ENCODE measurements at places on chromosomes 1 and 21. TPM values are rescaled to one million over a fixed set of nuclear protein-coding genes. Genes with fewer than 3 reads are reported as not detected.

Gene SERTAD4
- 0.63 TPM for total RNA-seq

Gene ZNF648
- total RNA-seq, result 0.12 TPM

Gene ADCY10
- total RNA-seq, result 0.69 TPM

Gene SH3GLB1
- 35.7 TPM for total RNA-seq

DNA sequence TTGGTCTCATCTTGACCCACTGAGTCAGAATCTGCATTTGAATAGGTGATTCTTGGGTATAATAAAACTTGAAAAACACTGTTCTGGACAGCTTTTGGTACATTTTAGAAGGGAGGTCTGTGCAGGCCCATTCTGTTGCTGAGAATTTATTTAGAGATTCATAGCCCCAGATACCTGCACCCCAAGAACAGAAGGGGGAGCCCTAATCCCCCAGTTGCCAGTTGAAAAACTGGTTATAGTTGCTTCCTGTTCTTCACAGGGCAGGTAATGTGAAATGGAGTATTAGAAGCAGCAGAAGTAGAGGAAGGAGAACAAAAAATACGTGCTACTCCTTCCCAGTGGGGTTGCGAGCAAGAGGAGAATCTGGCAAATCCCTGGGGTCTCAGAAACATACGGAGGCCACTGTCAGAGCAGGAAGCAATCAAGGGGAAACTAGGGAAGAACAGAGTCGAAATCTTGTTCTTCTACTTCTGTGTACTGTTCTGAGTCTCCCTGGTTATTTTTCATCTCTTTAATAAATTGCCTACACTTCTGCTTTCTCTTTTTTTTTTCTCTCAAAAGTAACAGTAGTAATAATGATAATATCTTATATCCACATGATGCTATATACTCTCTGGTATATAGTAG, 4.6 kb upstream of the CLCA2 start:
- H3K27me3 ChIP-seq, result no peaks in the 10 kb centered on the region
- no peak overlapping the region for H3K4me3 ChIP-seq
- peaks cover 14% of the 10 kb centered on the region for H3K4me1 ChIP-seq
- peak; percentile 61 for DNase-seq

GRCh38 chr1:62964141-62964540, 180.2 kb downstream of the ATG4C start:
- H3K4me1 ChIP-seq, result no peaks in the 10 kb centered on the region
- H3K27ac ChIP-seq, result no peak overlapping the region

DNA sequence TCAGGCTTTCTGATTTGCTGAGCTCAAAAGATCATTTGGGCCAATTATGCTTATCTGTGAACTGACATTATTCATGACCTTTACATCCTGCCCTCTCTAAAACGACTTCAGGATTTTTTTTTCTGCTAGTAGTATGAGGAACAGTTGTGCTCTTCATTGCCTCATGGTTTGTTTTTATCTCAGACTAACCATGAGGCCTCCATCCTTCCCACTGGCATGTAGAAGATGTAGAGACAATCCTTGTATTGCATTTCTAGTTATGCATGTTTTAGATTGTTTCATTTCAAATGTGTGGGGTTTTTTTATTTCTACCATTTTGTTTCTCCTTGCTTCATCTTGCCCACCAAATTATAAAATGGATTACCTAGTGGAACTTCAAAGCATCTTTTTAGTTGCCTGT, 82.8 kb upstream of the C1orf87 start:
- no peak for DNase-seq
- no peak overlapping the region for H3K27ac ChIP-seq
- no peaks in the 10 kb centered on the region for H3K4me1 ChIP-seq
- no peak overlapping the region for H3K4me3 ChIP-seq
- H3K27me3 ChIP-seq, result no peaks in the 10 kb centered on the region

GRCh38 chr1:164660775-164661174, 101.8 kb downstream of the PBX1 start:
- H3K4me3 ChIP-seq, result no peak overlapping the region
- no peaks in the 10 kb centered on the region for H3K36me3 ChIP-seq
- no peaks in the 10 kb centered on the region for H3K27me3 ChIP-seq
- DNase-seq, result no peak

DNA sequence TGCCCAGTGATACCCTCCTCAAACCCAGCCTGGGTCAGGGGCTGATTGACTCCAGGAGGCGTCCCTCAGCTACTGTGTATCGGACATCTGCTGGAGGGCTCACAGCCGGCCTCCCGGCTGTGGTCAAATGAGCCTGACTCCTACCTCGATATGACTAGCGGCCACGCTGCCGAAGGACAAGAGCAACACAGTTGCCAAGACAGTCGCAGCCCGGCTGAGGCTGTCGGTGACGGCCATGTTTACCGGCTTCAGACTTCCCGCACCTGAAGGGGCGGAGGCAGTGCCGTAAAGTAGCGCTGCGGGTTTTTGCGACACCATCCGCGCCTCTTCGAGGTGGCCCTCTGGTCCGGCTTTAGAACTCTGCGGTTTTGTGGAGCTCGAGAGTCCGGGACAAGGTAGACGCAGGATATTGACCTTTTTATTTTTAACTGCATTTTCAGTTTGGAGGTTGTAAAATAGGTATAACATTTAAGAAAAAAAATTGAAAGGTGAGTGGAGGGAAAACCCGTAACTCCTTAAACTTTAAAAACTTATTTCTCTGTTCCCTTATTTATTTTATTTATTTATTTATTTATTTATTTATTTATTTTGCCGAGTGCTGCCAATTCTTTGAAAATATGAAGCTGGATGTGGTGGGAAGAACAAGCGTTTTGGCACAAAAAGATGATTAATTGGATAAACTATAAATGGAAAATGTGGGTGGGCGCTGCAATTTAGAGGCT, at the start of gene PIGK:
Gene PIGK, minus strand, starts transcription at position 265 of the 722 bp plus-strand sequence. Its CDS starts 28 bp downstream, at position 237.
- peak within 1 kb of the TSS; percentile 82 for H3K27ac ChIP-seq
- peak within 1 kb of the TSS; percentile 81 for H3K4me3 ChIP-seq
- peaks cover 10% of the 10 kb centered on the region for H3K4me1 ChIP-seq
- no peaks in the 10 kb centered on the region for H3K36me3 ChIP-seq
- DNase-seq, result peak; percentile 89

DNA sequence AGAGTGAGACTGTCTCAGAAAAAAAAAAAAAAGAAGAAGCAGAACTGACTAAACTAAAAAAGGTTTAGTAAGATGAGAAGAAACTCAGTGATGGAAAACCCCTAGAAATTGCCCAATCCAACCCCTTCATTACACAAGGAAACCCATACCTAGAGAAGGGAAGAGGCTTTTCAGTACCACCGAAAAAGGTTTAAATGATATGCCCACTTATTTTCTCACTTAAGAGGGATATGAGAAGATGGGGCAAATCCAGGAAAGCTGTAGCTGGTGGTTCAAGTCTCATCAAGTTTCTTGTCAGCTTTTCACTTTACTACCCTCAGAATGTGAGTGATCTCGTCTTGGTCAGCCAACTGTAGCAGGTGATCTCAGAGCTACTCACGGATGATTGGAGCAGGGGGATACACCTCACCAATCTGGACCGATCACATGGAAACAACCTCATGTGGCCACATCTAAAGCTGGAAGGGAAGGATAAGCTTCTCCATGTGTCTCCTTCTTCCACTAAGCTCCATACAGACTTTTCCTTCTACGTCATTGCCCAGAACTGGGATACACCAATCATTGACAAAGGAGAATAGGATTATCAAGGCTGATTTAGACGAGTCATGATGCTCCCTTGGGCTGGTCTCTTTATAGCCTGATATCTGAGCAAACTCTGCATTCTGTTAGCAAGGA, 126.7 kb upstream of the POU3F1 start:
- no peak overlapping the region for H3K27ac ChIP-seq
- no peaks in the 10 kb centered on the region for H3K27me3 ChIP-seq
- no peaks in the 10 kb centered on the region for H3K36me3 ChIP-seq
- no peak overlapping the region for H3K4me3 ChIP-seq
- H3K4me1 ChIP-seq, result no peaks in the 10 kb centered on the region

Measured in cardiac muscle cell (in vitro differentiated cells and primary cell).